ENCODE measurements at places on chromosomes 5 and 9.
A peak's percentile ranks its signal among the peaks of the same experiment; 100 is the strongest.

DNA sequence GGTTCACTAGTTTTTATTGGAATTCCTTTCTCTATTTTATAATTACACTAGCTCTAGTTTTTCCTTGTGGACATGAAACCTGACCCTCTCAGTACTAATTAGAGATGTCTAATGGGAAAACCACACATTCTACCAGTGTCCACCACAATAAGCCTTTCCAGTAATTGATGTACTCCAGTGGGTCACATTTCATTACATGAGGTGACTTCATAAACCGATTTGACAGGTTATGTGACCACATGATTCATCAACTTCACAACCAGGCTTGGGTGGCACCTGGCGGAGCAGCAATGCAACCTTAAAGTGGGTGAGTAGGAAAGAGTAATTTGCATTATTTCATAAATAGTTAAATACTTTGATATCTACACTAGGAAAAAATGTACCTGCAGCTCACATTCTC lies 284.2 kb upstream of the ADAMTS16 start:
- DNase-seq, result no peak

DNA sequence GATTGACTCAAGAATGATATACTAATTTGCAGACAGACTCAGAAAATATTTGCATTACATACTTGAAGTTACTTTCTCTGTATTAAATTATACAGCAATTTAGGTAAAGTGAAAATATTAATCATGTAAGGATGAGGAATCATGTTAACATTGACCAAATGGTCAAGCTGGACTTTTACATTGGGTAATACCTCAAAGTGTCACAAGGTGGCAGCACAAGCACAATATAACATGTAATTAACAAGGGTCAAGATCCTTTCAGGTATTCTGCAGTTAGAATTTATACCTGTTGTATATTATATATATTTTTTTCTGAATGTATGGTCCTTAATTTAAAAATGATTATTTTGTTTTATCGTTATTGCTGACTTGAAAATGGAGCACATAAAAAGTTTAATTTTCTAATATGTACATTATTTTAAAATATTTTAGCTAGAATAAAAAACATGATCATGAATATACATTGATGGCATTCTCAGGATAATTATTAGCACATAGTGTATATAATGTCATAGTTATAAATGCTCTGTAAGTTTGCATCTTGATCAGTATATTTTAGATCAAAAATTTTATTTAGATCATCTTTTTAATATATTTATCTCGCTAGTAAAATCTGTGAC lies 8.6 kb downstream of the HAPLN1 start:
- DNase-seq, result peak; percentile 34

DNA sequence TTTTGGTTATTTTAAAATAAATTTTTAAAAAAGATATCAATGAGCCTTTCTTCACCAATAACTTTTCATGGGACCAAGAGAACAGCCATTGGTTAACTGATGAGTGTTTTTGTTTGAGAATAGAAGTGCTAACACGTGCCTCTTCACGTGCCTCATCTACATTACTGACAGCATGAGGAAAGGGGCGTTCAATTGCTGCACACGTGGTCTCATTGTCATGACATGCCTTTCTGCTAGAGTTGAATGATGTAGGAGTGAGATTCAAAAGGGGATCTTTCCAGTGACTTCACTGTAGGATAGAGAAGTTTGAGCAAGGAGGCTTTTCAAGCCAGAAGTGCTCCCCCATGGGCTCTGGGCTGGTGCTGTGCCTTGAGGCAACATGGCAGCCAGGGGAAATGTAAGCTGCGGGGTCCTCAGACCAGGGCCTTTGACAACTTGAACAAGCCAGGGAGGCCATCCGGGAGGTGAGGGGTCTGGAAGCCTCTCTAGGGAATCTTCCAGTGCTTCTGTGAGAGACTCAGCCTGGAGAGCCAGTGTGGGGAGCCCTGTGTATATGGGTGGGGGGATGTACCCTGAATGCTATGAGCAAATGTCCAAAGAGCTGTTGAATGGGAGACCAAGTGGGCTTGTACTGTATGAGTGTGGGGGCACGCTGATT lies 51.2 kb upstream of the FSTL4 start:
- DNase-seq, result no peak

DNA sequence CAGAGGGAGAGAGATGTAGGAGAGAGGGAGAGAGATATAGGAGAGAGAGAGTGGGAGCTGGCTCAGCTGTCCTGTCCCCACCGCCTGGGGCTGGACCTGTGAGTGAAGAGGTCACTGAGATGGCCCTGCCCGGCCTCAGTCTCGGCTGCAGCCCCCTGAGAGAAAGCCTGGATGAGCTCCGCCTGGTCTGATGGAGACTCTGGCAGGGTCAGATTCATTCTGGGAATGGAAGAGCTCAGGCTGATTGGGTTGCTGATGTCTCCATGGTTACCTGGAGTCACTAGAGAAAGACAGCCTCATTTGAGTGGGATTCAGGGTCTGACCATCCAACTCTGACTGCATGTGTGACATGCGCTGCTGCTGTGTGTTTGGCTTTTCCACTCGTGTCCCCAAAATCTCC lies 27.1 kb upstream of the SEMA4D start:
- no peak for DNase-seq

- no peak for DNase-seq
Measured at GRCh38 chr5:161548487-161549094, 2.1 kb upstream of the GABRB2 start.

DNA sequence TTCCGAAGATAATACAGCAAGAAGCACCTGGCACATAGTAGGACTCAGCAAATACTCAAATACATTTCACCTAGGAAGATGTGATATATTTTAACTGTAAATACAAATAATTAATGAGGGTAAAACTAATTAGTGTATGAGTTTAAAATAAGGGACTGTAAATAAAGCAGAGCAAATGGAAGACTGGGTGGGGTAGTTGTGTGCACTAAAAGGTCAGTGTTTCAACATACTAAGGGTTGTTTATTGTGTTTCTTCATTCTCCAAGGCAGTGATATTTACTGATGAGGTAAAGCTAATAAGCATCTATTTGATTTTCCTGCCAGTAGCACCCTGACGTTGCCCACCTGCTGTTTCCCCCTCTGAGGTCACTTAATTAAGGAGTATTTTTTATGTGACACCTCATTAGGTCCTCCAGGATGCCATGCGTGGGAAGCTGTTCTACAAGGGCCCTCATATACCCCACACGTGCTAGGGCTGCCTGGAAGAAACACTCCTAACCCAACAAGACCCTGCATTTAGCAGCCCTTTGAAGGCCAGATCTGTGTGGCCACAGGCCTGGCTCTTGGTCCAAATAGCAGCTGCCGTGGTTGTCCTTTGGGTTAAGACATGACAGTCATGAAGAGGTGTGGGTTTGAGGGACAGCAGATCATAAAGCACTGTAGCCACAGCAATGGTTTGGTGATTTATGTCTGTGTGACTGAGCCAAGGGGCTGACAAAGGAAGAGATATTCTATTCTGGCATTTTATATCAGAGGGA lies 97.5 kb upstream of the RPS23 start:
- DNase-seq, result no peak

DNA sequence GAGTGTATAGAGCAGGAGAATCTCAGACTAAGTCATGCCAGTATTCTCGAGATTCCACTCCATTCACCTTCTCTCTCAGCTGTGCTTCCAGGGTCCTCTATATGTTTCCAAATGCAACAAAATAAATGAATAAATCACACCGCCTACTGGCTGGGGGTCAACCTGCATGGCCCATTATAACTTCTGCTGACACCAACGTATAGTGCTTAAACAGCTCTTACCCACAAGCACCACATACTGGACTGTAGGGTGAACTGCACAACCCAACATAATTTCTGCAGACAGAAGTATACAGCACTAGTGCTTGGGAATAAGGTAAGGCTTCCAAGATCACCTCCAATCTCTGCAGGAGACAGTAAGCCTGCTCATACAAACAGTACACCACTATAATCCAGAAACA lies 33.1 kb upstream of the HTR4 start:
- no peak for DNase-seq

- no peak for DNase-seq
Measured at GRCh38 chr9:12813960-12814876, 39.4 kb downstream of the LURAP1L start.

DNA sequence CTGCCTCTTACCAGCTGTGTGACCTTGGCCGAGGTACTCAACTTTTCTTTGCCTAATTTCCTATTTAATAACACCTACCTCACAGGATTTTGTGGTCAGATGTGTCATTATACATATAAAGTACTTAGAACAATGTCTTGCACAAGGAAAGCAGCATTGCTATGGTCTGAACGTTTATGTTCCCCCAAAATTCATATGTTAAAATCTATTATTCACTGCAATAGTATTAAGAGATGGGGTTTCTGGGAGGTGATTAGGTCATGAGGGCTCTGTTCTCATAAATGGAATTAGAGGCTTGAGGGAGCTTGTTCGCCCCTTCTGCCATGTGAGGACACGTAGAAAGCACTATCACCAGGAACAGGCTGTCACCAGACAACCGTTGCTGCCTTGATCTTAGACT lies 10.9 kb upstream of the RNF145 start:
- no peak for DNase-seq

DNA sequence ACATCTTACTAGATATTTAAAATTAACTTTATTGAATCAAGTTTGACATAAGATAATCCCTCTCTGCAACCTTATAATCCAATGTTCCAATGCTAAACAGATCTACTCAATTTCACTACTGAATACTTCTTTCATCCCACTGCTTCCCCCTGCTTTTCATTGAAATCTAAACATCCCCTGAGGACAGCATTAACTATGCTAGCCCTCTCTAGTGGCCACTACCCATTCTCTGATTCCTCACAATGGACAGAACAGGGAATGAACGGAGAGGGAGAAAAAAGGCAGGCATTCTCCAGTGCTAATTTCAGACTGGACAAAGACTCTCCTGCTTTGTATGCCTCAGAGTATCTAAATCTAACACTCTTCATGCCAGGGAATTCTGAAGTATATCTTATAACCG lies 54.3 kb upstream of the RGS7BP start:
- no peak for DNase-seq

GRCh38 chr5:109324351-109324750 lies 85.4 kb downstream of the PJA2 start:
- DNase-seq, result no peak

- no peak for DNase-seq
Measured at GRCh38 chr5:10626473-10627013, 62.7 kb downstream of the ANKRD33B start.

GRCh38 chr5:90613918-90614504 lies 55.4 kb downstream of the ADGRV1 start:
- DNase-seq, result no peak

- no peak for DNase-seq
Measured at GRCh38 chr9:114178076-114178475, 22.7 kb downstream of the COL27A1 start.

DNA sequence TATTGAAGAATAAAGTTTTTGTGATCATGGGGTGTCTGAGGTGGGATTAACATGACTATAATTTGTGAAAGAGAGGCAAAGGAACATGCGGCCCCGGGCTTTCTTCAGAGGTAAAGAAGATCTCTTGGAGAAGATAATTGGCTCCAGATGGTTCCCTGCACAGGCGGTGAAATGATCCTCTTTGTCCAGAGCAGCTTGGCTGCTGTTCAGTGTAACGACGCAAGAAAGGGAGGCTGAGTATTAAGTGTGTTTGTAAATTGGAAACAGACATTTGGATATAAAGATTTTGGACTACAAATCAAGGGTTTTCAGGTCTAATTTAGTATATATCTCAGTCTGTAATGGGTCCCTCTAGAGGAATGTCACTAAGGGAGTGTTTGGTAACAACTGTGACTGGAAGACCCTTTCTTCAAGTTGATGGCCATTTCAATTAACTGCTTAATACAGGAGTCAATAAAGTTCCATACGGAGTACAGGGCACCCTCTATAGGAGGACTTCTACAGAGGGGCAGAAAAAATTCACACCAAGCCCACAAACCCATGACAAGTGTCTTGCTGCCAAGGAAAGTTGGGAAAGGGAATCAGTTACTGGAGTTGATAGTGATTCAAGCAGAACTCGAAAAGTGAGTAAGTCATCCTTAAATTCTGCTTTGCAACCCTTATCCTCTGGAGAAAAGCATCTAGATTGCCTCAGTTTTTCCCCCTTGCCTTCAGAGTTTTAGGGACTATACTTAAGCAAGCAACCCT lies 4.1 kb downstream of the EQTN start:
- DNase-seq, result no peak

- DNase-seq, result no peak
Measured at GRCh38 chr9:3909966-3910650, 384.3 kb upstream of the RFX3 start.

DNA sequence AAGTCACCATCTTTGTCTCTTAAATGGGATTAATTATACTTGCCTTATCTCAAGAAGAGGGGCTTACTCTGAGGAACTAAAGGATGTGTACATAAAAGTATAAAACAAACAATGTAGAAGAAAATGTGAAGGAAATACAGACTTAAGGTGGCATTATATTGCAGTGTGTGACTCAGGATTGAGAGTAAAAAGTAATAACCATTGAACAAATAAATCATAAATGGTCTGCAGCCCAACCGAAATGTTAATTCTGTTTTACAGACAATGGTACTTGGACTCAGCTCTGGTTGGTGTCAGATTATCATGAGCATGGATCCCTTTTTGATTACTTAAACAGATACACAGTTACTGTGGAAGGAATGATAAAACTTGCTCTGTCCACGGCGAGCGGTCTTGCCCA lies 37.4 kb downstream of the TGFBR1 start:
- no peak for DNase-seq

- DNase-seq, result no peak
Measured at GRCh38 chr9:110762783-110763182, 94.2 kb downstream of the MUSK start.

- no peak for DNase-seq
Measured at GRCh38 chr5:71807909-71808308, 88.8 kb downstream of the CARTPT start.

DNA sequence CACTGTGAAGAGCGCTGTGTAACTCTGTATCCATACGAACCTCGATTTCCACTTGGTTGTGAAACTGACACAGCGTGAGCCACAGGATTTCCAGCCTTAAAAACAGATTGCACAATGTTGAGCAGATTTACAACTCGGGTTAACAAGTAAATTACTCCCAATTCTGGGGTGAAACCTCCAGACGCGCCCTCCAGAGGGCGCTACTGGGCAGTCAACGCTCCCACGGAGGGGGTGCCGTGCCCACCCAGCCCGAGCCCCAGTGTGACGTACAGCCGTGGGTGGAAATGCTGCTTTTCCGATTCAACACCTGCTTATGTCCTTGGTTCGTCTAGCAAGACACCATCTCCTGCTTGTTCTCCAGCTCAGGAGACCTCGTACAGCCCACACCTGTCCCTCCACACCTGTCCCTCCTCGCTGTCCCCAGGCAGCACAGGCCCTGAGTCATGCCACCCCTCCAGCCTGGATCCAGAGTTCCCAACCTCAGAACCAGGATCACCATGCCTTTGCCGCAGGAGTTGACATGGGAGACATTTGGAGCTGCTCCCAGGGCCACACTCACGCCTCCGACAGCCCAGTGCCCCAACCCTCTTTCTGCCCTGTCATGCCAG lies 34.4 kb upstream of the SLC6A3 start:
- DNase-seq, result peak; percentile 40

- DNase-seq, result no peak
Measured at GRCh38 chr5:161847447-161847846, 473 bp upstream of the GABRA1 start.

GRCh38 chr5:35826554-35826953 lies 30.1 kb upstream of the IL7R start:
- no peak for DNase-seq

Data from CD4-positive, alpha-beta T cell treated with Interleukin-4 for 4 hours (primary cell).